ENCODE measurements at places on chromosomes 11 and 22.

DNA sequence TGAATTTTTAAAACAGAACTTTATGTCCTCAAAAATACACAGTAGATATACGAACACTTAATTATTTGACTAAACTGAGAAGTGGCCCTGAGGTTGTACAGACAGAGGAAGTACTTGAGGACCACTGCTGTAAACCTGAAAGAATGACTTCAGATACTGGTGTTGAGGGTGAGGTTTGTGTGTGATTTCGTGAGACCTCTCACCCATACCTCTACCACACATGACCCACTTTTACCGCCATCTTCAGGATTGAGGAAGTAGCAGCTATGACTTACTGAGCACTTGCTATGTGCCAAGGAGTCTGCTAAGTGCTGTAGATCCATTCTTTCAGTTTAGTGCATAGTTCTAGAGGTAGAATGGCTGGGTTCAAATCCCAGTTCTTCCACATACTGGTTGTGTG lies 21.9 kb downstream of the MMP13 start:
- no peak for DNase-seq

DNA sequence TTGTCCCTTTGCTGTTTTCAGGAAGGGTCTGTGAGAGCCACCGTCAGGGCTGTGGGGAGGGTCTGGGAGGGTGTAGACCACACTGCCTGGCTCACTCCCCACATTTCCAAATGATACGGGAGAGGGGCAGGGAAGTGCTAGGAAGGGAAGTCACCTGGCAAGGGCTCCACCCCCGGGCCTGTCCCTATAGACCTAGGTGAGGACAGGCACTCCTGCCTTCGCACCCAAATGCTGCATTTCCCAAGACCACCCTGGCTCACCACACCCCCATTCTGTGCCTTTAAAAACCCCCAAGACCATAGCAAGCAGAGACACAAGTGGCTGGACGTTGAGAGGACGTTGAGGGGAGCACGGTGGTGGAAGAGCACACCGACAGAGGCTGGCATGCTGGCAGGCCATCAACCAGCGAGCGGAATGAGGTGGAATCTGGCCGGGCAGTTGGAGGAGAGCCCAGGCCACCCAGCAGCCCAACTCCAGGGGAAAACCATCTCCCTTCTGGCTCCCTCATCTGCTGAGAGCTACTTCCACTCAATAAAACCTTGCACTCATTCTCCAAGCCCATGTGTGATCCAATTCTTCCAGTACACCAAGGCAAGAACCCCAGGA lies 45.7 kb downstream of the GNB1L start:
- DNase-seq, result no peak

GRCh38 chr11:46105926-46106325 lies 15.3 kb downstream of the PHF21A start:
- no peak for DNase-seq

DNA sequence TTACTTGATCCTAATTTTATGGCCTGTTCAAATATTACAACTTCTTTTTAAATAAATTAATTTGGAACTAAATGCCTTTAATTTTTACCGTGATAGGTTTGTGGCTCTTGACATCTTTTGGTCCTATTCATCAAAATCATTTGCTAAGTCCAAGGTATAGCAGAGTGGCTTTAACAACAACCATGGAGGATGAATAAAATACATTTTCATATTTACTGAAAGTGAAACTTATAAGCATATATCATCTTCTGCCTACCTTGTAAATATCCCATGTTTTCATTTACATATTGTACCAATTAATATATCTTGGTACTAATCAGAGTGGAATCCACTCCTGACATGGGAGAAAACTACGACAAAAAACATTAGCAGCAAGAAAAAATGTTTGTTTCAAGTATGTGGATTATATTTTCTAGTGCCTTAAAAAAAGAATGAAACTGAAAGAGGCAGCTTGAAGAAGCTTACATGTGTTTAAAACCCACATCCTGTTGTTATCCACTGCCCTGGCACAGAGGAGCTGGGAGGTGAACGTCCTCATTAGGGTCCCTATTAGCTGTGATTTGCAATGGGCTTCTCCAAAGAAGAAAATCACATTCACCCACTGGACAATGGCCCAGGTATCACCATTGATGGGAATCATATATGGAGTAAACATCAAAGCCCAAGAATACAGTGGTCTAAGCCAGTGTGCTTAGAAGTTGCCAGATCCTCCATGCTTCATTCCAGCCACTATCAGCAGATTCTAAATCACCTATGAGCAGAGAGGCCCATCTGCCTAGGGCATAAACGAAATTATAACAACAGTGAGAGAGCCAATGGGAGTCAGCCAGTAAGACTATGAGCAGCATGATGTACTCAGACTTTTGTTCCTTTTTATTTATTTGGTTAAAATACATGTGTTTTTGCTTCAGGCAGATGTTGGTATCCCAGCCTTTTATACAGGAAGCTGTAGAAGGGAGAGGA lies 84.7 kb downstream of the MAML2 start:
- peak; percentile 67 for DNase-seq

GRCh38 chr11:57111619-57112018 lies 70.1 kb upstream of the LRRC55 start:
- DNase-seq, result no peak

- DNase-seq, result no peak
Measured at GRCh38 chr11:102115557-102115956, 5.3 kb downstream of the YAP1 start.

- no peak for DNase-seq
Measured at GRCh38 chr11:76579056-76579751, 91.3 kb downstream of the LRRC32 start.

- DNase-seq, result no peak
Measured at GRCh38 chr22:48974443-48975315, 853.0 kb downstream of the BRD1 start.

DNA sequence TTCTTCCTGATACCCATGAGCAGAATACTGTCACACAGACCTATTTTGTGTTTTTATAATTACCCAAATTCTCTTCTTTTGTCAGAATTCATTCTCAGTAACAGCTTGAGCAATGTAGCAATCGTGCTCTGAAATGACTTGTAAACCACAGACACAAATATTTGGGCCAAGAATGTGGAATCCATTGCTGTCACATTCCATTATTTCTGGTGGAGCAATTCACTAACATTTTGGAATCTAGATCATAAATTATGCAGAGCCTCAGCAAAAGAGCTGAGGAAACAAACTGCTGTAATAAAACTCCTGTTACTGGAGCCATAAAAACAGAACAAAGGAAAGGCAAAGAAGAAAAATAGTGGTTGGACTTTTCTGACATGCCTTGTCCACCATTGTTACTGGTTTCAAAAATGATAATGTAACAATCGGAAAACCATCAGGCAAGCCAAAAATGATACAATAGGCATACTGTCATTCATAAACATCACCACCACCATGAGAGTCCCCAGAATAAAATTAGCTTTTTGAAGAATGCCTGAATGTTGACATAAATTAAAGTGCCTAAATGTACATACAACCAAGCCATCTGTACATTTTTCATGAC lies 223.4 kb upstream of the PITPNB start:
- DNase-seq, result no peak

DNA sequence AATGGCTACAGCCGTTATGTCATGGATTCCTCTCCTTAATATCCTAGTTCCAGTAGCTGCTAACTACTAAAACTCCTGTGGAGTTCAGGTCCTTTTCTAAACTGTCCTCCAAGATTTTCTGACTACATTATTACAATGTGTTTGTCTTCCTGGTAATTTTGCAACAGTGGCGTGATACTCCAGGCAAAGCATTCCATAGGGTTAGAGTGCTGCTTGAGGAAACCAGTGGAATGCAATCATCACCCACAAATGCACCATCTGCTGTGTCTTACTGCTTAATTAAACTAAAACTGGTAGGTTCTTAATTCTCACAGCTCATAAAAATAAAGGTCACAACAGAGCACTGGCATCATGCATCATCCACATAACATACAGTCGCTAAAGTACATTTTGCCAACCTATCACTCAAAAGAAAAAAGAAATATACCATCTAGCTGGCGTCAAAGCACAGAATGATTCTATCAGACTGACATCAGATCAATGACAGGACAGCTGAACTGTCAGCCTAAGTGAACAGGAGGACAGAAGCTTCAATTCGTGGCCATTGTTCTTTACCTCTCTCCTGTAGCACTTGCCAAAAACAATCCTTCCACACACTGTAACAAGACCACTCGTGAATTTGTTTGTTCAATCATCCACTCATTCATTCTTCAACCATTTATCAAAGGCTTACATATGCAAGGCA lies 182.5 kb downstream of the CADM1 start:
- no peak for DNase-seq

Data from inflammatory macrophage treated with lipopolysaccharide for 4 hours (primary cell).